Stimulated activated CD4-positive, alpha-beta T cell treated with anti-CD3 and anti-CD28 coated beads, Interleukin-1b, Interleukin-23, amount 100 ng/mL, for 24 hours (primary cell): ENCODE measurements at places on chromosomes 6 and 20.

- DNase-seq = no peak
These were observed 1267.0 kb upstream of the CITED2 start for GRCh38 chr6:140641412-140641811.

GRCh38 chr6:61869632-61870400 is 416.2 kb downstream of the KHDRBS2 start:
- DNase-seq = no peak

- no peak for DNase-seq
These were observed 139.4 kb upstream of the EYA4 start for GRCh38 chr6:133101790-133102189.

- DNase-seq = no peak
These were observed 16.3 kb upstream of the ZDHHC14 start for GRCh38 chr6:157364705-157365104.

- no peak for DNase-seq
These were observed 7.5 kb downstream of the CEP57L1 start for GRCh38 chr6:109102762-109103161.

DNA sequence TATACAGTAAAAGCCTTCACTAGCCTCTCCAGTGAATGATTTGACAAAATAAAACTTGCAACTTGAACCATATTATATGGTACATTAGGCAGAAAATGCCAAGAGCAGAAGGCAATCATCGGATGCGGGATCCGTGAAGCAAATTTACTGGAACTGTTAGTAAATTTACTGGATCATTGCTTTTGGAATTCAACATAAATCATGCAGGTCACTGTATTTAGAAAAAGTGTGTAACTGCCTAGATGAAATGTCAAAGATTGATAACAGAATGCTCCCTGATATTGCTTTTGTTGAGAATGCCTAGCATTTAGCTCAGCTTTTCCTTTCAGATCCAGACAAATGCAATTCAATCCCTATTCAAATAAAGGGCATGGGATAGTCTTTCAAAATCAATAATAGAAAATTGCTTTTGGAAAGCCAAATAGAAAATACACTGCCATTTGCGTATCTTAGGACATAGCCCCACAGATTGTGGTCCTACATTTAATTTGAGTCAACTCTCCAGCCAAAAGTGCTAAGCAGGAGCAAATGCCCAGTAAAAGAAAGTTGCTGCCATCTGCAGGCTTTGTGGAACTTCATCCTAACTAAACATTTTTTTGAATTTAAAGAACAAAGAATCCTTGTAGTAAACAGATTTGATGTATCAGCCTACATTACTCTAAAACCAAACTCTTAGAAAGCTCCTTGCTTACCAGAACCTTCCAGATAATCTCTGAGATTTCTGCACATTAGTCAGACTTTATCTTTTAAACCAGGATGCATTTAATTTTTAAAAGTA is 109.5 kb upstream of the HSF2 start:
- DNase-seq = no peak
